ENCODE measurements at places on chromosomes 2 and 18. TPM values are rescaled to one million over a fixed set of nuclear protein-coding genes. Genes with fewer than 3 reads are reported as not detected.

GALNT14 gene
- 46.1 TPM for total RNA-seq

SAP130 gene
- 13.2 TPM for total RNA-seq

SLC66A3 gene
- 41.4 TPM for total RNA-seq

TMEM247 gene
- total RNA-seq = not detected

INPP5D gene
- total RNA-seq = 0.69 TPM

Measured in A549 treated with DMSO at 1 μM for 4 hours (cell line).